Left lobe of liver (tissue), 2 donors: ENCODE measurements at places on chromosomes 13 and 19.

DNA sequence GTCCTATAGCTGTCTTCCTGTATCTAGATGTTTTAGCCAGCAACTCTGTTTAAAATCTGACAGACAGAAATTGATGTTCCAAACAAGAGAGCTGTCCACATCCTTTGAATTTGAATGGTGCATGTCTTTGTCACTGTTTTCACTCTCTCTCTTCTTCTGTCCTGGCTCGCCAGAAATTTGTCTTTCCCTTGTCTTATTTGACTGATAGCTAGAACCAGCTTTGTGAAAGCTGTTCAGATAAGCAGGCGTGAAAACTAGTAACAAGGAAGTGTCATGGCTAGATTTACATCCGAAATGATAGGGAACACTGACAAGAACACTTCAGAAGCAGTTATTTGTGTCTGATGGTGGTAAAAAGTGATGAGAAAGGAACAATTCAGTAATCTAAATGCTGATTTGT lies 354.9 kb upstream of the SLITRK1 start:
- no peak for DNase-seq

DNA sequence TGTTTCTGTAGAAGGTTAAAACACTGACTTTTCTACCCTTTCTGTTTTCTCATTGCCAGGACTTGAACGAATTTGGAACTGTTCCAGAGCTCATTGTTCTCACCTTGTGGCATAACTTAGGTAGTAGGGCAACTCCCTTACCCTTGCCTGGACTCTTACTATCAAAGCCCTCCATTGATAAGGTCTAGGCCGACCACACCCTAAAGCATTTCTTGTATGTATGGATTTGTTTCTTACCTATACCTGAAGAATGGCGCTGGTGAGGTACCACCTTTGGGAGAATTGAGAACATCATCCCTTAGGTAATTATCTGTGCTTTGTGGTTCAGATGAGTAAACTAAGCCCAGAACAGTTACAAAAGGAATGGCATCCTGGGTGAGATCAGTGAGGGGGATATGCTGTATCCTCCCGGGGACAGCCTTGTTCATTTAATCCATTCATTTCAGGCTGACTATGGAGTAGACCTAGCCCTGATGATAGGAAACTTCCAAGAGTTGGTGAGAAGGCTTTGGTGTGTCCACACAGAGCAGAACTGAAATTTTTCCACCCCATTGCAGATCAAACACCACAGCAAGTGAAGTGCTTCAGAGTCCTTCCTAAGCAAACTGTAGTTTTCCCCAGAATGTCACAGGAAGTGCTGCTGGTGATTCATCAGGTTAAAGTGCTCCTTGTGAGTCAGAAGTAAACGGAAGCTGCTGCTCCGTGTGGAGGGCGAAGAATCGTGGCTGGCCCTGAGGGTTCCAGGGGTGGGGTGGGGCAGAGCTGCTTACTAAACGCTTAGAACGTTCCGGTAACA lies 113.0 kb downstream of the TEX26 start:
- no peak for DNase-seq

DNA sequence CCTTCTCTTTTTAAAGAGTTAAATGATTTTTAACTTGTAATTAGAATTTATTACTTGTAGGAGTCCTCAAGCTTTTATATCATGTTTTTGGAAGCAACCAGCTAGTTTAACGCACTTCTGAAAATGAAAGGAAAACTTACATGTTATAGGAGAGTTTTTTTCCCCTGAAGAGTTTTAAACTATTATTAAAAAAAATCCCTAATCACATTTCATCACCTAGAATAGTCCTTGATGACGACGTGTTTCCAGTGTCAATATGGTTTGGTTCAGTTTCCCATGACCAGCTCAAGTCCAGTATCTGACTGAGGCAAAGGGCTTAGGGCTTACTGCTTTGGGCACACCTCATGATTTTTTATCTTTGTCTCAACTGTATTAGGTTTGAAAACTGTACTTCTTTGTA lies 36.0 kb downstream of the URI1 start:
- no peak for DNase-seq

DNA sequence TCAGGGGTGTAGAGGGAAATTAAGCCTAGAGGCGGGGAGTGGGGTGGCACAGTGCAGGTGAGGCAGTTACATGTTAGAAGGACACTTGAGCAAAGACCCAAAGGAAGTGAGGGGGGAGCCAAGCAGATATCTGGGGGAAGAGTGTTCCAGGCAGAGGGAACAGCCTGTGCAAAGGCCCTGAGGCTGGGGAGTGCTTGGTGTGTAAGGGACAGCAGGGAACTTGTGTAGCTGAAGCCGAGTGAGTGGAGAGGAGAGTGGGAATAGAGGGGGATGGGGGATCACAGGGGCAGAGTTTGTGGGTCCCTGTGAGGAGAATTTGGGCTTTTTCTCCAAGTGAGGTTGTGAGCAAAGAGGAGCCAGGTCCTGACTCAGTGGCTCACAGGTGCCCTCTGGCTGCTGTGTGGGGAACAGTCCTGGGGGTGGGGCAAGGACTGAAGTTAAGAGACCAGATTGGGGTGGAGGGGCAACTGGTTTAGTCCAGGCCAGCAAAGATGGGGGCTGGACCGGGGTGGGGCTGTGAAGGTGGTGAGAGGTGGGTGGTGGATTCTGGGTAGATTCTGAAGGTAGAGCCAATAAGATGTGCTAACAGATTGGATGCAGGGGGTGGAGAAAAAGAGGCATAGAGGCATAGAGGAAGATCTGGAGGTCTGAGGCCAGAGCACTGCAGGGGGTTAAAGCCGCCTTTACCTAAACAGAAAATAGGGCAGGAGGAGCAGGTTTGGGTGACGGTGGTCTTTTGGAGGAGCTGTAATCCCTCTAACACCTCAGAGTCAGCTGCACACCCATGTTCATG lies 75.3 kb downstream of the CACNA1A start:
- peak; percentile 51 for DNase-seq

GRCh38 chr13:95676105-95676761 lies 706 bp upstream of the DNAJC3 start:
- DNase-seq, result no peak

GRCh38 chr13:106151056-106151699 lies 384.3 kb downstream of the EFNB2 start:
- DNase-seq, result no peak

DNA sequence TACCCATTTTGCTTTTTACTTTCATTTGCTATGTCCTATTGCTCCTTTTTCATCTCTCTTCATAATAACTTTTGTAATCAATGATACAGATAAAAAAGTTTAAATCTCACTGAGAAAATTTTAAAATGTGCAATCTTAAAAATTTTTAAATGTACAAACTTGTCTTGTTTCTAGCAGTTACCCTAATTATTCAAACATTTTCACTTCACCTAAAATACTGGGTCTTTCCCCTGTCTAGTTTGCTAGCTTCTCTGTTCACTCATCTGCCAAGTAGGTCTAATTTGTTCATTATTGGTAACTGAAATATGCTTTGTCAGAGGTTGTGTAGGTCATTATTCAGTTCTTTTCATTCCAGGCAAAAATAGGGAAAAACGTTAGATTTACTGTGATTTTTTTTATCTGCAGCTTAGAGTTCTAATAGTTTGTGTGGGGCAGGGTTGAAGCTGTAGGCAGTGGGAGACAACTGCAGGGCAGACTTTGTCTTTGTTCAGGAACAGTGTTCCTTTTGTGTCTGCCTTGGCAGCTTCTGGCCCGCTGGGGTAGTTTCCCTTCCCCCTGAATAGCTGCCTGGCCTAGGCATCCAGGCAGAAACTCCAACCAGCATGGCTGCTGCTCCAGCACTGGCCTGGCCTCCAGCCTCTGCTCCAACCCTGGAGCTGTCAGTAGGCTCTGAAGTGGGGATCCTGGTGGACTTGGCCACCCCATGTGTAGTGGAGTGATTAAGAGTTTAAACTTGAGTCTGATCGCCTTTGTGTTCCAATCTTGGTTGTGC lies 48.5 kb downstream of the WDFY2 start:
- no peak for DNase-seq

- DNase-seq, result no peak
Observed at GRCh38 chr19:51921949-51922348, 5.3 kb upstream of the ZNF613 start.

DNA sequence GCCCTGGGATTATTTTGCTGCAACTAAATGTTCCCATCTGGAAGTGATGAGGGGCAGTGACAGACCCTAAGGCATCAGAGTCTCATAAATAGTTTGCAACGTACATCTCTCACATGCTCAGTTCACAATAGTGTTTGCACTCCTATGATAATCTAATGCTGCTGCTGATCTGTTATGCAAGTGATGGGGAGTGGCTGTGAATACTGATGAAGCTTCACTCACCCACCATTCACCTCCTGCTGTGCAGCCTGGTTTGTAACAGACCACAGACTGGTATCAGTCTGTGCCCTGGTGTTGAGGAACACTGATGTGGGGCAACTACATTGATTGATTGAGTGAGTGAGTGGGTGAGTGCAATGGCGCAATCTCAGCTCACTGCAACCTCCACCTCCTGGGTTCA lies 54.9 kb downstream of the ZNF726 start:
- no peak for DNase-seq

DNA sequence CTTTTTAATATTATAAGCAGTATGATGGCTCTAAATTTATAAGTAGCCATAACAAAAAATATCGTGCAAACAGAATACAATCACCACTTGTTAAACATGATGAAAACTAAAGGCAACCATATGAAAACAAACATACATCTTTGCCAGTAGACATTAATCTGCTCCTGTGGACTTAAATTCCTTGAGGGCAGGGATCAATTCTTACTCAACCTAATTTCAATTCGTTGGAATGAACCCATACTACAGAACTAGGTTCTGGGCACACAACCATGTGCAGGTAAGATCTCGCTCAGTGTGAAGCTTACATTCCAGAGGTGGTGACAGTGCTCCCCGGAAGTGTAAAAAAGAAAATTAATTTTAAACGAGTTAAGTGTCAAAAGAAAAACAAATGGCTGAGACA lies 13.4 kb downstream of the TBC1D4 start:
- no peak for DNase-seq

GRCh38 chr13:25649001-25649633 lies 277.3 kb downstream of the ATP8A2 start:
- no peak for DNase-seq

DNA sequence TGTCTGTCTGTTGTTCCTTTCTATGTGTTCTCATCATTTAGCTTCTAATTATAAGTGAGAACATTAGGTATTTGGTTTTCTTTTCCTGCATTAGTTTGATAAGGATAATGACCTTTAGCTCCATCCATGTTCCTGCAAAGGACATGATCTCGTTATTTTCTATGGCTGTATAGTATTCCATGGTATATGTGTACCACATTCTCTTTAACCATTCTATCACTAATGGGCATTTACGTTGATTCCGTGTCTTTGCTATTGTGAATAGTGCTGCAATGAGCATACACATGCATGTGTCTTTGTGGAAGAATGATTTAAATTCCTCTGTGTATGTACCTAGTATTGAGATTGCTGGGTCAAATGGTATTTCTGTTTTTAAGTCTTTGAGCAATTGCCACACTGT lies 1799.7 kb downstream of the SLITRK5 start:
- DNase-seq, result no peak

DNA sequence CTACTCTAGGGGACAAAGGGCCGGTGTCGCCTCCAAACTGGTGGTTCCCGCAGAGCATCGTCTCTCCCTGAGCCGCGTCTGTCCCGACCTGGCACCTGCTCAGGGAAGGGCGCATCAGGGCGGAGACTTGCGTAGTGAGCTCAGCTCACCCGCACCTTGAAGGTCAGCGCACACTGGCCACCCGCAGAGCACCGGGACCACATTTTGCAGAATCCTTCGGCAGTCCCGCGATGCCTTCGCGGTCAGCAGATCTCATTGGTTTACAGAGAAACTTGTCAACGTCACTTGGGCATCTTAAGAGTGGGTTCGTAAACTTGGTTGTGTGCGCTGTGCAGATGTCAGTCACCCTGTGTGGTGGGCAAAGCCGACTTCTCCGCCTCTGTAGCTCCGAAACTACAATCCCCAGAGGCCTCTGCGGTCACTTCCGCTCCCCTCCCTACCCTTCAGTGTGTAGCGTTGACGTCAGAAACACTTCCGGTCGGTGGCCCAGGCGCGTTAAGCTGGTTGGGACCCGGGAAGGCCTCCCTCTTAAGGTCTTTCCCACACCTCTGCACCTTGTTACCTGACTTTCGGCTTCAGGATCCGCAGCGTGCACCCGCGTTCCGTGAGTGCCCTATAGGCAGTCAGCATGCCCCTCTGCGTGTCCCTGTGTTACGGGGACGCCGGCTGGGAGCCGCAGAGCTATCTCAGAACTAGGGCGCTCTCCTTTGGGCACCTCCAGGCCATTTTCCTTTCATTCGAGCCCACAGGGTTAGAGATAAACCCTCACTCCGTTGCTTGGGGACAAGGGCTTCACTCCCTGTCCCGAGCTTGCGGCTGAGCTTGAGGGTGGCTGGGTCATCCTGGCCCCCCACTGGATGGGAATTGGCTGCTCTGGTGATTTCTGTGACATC lies 36.5 kb upstream of the ZNF527 start:
- peak; percentile 90 for DNase-seq

- no peak for DNase-seq
Observed at GRCh38 chr19:47699360-47699917, 13.8 kb upstream of the EHD2 start.

GRCh38 chr13:49649244-49649962 lies 21.1 kb downstream of the ARL11 start:
- no peak for DNase-seq

DNA sequence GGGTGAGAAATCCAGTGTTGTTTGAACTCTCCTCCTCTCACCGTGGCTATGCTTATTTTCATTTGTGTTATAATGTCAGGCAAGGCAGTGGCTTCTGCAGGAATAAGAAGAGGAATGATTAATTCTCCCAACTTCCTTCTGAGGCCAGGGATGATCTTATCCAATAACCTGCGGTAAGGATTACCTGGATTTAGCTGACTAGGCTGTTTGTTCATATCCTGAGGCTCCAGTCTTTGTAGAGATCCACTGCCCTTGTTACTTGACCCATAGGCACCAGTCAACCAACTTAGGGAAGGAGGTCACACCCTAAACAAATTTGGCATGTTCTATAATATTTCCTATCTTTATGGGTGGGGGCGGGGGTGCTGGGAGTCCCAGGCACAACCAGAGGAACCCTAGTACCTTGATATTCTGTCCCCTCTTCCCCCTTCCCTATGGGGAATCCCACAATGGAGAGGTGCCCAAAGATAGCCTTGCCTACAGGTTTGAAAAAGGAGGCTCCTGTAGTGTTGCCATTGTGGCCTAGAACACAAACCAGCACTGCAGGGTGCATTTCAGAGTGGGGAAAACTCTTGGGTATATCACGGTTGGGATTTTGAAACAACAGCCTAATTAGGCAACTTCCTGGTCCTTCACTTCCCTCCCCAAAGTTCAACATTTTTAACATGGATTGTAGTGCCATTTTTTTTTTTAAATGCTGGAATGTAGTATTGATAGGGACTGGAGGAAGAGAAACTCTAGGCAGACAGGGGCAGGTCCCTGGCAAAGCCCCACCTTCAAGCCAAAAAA lies 977.5 kb upstream of the SPRY2 start:
- no peak for DNase-seq

GRCh38 chr19:29773141-29773540 lies 38.6 kb upstream of the CCNE1 start:
- no peak for DNase-seq

GRCh38 chr13:102028868-102029267 lies 373.0 kb downstream of the FGF14 start:
- DNase-seq, result no peak

- peak; percentile 83 for DNase-seq
Observed at GRCh38 chr19:3431760-3432397, 48.4 kb downstream of the SMIM24 start.

- DNase-seq, result no peak
Observed at GRCh38 chr13:43830497-43830881, 43.7 kb upstream of the ENOX1 start.
